ENCODE measurements at places on chromosomes 6 and 20. TPM values are rescaled to one million over a fixed set of nuclear protein-coding genes. Genes with fewer than 3 reads are reported as not detected.

Gene NINL
- 7.6 TPM for total RNA-seq

Gene MAFB
- 0.63 TPM for total RNA-seq

Gene ITPA
- 26.3 TPM for total RNA-seq

Gene ARMH2
- not detected for total RNA-seq

Gene SLC24A3
- total RNA-seq = 0.19 TPM

Gene RRAGD
- 0.09 TPM for total RNA-seq

Gene TRAPPC3L
- total RNA-seq = 0.09 TPM

Gene ASF1A
- 16.9 TPM for total RNA-seq

Gene CDKN1A
- total RNA-seq = 141 TPM

Gene LY86
- not detected for total RNA-seq

Gene MAP7
- 0.36 TPM for total RNA-seq

Gene TRDN
- not detected for total RNA-seq

Gene TBXT
- not detected for total RNA-seq

Gene PDYN
- total RNA-seq = not detected

Gene BTN1A1
- total RNA-seq = not detected

Gene SLC22A16
- not detected for total RNA-seq

Gene TRIM40
- not detected for total RNA-seq

Gene HLA-DPA1
- total RNA-seq = 3.5 TPM

Gene OPRL1
- 2.6 TPM for total RNA-seq
